ENCODE measurements at places on chromosomes 4 and X.

DNA sequence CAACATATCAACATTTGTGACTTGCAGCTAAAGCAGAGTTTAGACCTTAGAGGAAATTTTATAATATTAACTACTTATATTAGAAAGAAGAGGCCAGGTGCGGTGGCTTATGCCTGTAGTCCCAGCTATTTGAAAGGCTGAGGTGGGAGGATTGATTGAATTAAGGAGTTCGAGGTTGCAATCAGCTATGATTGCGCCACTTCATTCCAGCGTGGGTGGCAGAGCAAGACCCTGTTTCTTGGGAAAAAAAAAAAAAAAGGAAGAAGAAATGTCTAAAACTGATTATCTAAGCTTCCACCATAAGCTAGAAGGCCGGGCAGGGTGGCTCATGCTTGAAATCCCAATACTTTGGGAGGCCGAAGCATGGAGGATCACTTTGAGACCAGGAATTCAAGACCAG, 42.0 kb upstream of the USP9X start:
- H3K27me3 ChIP-seq, result no peaks in the 10 kb centered on the region
- H3K36me3 ChIP-seq, result no peaks in the 10 kb centered on the region
- DNase-seq, result no peak

GRCh38 chr4:27568236-27568951, 707.8 kb downstream of the STIM2 start:
- no peak overlapping the region for H3K27ac ChIP-seq
- H3K27me3 ChIP-seq, result no peaks in the 10 kb centered on the region
- H3K4me1 ChIP-seq, result no peaks in the 10 kb centered on the region

DNA sequence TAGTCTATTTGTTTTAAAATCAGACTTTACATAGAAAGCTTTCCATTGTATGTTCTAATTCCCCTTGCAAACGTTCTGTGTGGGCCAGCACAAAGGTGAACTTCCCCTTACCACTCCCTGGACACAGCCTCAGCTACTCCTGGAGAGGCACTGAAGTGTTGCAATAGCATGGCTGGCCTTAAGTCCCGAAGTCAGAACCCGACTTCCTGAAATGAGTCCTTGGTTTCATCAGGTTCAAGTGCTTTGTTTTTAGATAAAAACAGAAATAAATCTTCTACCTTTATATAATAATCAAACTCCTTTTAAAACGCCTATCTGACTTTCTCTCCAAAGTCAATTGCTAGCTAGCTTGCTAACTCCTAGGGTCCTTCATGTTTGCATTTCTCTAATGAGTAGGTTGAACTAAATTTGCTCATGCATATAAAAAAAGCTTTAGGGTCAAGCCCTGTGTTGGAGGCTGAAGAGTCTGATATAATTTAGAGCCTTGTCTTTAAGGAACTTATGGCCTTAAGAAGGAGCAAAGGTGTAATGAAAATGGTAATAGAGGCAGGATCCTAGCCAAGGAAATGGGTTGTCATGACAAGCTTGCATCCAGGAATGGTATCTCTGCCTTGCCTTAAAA, 9.0 kb downstream of the BMP3 start:
- H3K4me1 ChIP-seq, result peaks cover 73% of the 10 kb centered on the region
- no peak overlapping the region for H3K27ac ChIP-seq
- H3K27me3 ChIP-seq, result no peaks in the 10 kb centered on the region
- H3K36me3 ChIP-seq, result no peaks in the 10 kb centered on the region
- no peak overlapping the region for H3K4me3 ChIP-seq
- DNase-seq, result no peak

DNA sequence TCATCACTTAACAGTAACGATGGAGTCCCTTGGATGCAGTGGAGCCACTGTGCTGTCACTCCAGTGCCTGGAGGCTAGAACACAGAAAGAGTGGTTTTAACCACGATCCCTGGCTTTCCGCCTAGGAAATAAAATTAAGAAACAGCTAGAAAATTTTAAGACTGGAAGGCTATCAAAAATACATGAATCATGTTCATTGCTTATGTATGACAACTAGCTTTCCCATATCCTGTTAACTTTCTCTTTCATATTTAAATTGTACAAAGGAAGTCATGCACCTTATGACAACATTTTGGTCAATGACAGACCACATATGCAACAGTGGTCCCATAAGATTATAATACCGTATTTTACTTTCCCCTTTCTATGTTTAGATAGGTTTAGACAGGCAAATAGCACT, 115.1 kb downstream of the GALNTL6 start:
- no peak overlapping the region for H3K27ac ChIP-seq
- H3K36me3 ChIP-seq, result no peaks in the 10 kb centered on the region
- DNase-seq, result no peak
- H3K4me3 ChIP-seq, result no peak overlapping the region
- H3K4me1 ChIP-seq, result no peaks in the 10 kb centered on the region

DNA sequence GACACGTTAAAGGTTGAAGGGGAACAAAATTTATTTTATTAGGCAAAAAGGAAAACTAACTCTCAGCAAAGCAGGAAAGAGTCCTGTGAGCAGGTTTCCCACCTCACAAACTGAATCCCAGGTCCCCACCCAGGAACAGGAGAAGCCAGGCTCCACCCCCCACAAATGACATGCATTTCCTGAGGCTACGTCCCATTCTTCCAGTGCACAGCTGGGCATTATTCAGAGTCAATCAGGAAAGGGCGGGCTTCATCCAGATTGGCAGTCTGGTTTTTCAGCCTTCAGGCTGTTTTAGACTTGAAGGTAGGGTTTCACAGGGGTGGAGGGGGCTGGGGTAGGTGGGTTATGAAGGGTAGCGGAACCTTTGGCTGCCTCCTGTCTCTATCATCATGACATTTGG, 11.9 kb upstream of the ASIC5 start:
- no peaks in the 10 kb centered on the region for H3K36me3 ChIP-seq
- H3K4me1 ChIP-seq, result no peaks in the 10 kb centered on the region
- no peaks in the 10 kb centered on the region for H3K27me3 ChIP-seq
- no peak for DNase-seq

DNA sequence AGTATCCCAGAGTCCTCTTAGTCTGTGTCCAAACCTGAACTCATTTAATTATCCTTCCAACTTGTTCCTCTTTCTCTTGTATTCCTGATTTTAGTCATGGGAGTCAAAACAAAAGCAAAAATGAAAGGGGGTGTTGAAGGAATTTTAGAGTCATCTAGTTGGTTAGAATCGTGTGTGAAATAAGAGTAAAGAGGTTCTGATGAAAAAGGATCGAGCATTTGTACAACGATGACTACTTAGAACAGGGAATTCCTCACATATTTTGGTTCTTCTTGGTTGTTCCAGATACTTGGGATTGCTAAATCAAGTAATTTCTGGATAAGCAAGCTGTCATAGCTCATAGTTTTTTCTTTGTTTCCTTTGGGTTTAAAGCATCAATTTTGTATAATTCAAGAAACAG, 194.4 kb downstream of the BCOR start:
- no peaks in the 10 kb centered on the region for H3K36me3 ChIP-seq
- H3K27me3 ChIP-seq, result no peaks in the 10 kb centered on the region
- H3K4me1 ChIP-seq, result peaks cover 10% of the 10 kb centered on the region

GRCh38 chr4:77844363-77844762, 18.3 kb upstream of the MRPL1 start:
- H3K4me1 ChIP-seq, result no peaks in the 10 kb centered on the region
- no peak for DNase-seq
- H3K4me3 ChIP-seq, result no peak overlapping the region
- H3K36me3 ChIP-seq, result no peaks in the 10 kb centered on the region
- H3K27me3 ChIP-seq, result no peaks in the 10 kb centered on the region

DNA sequence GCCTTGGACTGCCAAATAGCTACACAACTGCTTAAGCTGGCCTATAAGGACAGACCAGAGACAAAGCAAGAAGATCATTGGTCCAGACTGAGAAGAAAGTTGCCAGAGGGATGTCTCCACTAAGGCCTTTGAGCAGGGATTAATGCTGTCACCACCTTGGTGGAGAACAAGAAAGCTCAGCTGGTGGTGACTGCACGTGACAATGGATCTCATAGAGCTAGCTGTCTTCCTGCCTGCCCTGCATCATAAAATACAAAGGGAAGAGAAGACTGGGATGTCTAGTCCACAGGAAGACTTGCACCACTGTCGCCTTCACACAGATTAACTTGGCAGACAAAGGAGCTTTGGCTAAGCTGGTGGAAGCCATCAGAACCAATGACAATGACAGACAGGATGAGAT, 40.5 kb upstream of the FAM120C start:
- no peaks in the 10 kb centered on the region for H3K27me3 ChIP-seq
- no peaks in the 10 kb centered on the region for H3K4me1 ChIP-seq
- no peaks in the 10 kb centered on the region for H3K36me3 ChIP-seq
- no peak overlapping the region for H3K4me3 ChIP-seq
- DNase-seq, result no peak
